ENCODE measurements at places on chromosomes 16 and 17.

- DNase-seq: no peak
Measured at GRCh38 chr16:30780549-30780948, 6.5 kb downstream of the ZNF629 start.

DNA sequence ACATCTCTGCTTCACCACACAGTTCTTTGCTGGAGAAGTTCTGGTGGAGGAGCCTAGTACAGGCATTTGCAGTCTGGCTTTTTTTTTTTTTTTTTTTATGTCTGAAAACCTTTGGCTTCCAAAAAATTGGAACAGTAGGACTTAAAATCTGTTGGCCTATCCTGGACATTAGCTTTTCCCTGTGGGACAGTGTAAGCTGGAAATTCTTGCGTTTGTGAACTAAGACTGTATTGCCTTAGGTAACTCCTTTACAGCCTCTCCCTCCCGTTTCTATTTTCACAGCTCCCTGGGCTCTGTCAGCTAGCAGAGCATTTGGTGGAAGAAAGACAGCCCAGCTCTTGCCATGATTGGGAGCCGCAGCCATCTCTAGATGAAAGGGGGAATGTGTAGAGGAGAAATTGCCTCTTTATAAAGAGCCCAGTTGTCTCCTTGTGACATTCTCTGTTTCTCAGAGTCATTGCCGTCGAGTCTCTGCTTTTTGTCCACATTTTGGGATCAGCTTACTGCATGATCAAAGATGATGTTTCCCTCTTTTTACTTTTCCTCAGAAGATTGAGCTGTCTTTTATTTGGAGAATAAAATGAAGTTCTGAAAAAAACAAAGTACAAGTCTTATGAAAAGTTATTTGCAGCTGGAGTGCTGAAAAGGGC is 227.5 kb downstream of the SPECC1 start:
- no peak for DNase-seq

DNA sequence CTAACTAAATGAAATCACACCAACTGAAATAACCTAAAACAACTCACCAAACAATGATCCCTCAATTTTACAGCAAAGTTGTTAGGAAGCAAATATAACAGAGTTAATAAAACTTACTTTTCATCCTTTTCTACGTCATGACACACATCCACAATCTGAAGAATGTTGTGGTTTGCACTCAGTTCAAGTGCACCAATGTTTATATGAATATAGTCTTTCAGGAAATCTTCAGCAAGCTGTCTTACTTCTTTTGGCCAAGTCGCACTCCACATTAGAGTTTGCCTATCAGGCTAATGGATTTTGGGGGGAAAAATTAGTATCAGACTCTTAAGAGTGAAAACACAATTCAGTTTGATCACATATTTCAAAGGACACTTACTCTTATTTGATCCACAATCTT is 3.3 kb downstream of the DDX5 start:
- DNase-seq: no peak

DNA sequence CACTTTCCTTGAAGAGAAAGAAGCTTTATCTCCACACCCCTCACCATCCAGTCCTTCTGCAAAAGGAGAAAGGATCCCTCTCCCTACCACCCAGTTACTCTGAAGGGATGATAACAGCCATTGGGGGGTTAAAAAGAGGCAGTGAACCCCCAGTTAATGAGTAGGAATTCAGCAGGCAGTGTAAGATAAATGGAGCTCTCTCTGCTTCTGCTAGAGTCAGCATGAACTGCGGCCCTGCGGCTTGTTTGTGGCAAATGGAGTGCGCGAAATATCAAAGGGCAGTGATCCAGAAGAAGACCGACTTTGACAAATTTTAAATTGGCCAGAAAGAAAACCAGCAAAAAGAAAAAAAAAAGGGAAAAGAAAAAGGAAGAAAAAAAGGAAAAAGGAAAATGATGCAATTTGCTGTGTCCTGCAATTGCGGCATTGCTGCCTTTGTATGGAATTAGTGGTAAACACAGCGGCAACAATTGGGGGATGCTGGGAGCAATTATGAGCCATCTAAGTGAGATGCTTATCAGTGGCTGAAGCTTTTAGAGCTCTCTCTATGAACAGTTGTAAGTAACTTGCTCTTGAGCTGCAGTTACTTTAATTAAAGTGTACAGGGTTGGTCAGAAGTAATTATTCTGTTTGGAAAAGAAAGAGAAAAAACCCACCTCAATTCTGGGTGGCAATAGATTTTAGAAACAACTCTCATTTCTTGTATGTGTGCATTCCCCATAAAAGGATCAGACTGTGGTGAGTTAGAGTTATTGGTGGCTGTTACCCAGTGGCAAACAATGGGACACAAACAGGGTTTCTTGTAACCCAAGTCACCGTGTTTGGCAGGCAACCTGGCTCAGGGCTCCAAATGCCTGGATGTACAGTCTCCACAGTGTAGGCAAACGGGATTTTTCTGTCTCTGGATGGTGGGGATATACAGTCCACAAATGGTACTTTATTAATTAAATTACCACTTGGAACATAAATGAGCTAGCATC is 161.3 kb downstream of the AATF start:
- DNase-seq: no peak

DNA sequence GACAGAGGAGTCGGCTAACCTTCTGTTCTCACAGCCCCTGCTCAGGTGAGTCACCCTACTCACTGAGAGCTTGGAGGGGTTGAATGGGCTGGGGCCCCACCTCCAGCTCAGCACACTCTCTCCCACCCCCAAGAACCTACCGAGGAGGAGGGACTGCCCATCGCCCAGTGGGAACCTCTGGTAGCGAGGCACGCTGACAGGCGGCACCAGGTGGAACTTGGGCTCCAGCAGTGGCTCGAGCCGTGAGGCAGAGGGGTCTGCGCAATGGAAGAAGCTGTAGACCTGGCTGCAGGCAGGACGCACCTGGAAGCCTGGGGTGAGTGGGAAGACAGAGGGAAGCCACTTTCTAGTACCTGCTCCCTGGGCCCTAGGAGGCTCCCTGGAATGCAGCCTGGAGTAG is 28.3 kb downstream of the PIMREG start:
- DNase-seq: no peak

GRCh38 chr17:49409066-49409465 is 5.6 kb downstream of the PHB1 start:
- no peak for DNase-seq

GRCh38 chr17:77011173-77012011 is 129.4 kb upstream of the SEC14L1 start:
- peak; percentile 62 for DNase-seq

DNA sequence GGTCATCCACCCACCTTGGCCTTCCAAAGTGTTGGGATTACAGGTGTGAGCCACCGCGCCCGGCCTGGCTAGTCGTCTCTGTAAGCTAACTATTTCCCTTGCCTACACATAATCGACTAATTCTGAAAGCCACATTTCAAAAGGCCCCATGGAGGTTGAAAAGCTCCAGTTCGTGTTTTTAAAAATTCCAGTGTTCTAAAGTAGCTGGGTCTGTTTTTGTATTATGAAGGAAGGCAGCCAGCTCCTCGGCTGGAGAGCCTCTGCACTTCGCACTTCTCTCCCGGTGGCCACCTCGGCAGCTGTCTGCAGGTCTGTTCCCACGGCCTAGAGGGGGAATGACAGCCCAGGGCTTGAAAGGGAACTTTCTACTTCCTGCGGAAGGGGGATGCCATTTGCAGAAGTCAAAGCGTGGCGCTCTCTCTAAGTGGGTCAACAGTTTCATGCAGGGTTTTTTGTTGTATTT is 16.9 kb downstream of the HASPIN start:
- peak; percentile 31 for DNase-seq

DNA sequence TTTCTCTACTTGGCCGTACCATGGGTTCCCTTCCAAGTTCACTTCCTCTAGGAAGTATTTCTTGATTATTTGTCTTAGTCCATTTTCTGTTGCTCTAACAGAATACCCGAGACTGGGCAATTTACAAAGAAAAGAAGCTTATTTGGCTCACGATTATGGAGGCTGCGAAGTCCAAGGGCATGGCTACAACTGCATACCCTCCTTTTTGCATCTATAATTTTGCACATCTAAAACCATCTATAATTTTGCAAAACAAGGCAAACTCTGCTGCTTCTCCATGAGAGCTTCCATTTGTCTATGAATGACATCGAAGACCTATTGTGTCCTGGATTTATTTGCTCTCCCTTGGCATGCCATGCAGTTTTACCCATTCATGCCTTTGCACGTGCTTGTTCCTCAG is 27.6 kb upstream of the RGS9 start:
- DNase-seq: no peak

- DNase-seq: no peak
Measured at GRCh38 chr16:11972128-11972527, 4.4 kb upstream of the SNX29 start.

DNA sequence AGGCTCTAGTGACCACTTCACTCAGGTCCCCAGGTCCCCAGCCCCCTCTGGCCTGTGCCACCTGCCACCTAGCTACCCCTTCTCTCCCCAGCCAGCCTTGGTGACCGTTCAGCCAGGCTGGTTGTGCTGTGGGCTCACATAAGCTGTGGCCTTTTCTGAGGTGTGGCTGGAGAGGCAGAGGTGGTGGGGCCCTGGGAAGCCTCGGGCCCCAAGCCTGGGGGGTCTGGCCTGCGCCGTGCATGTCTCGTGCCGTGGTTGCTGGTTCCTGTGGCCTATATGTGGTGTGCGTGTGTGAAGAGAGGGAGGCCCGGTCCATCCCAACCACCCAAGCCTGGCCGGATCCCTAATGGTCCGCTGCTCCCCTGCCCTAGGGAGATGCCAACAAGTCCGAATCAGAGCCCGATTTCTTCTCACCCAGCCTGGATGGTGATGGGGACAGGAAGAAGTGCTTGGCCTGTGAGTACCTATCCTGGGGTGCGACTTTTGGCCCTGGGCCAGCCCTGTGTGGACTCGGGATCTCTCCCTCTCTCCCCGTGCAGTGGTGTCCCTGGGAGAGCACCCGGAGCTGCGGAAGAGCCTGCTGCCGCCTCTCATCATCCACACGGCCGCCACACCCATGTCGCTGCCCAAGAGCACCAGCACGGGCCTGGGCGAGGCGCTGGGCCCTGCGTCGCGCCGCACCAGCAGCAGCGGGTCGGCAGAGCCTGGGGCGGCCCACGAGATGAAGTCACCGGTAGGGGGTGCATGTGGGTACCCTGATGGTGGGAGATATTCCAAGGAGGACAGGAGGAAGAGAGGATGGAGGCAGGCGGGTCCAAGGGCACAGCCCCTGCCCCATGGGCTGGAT is 35.9 kb downstream of the CACNA1G start:
- no peak for DNase-seq

DNA sequence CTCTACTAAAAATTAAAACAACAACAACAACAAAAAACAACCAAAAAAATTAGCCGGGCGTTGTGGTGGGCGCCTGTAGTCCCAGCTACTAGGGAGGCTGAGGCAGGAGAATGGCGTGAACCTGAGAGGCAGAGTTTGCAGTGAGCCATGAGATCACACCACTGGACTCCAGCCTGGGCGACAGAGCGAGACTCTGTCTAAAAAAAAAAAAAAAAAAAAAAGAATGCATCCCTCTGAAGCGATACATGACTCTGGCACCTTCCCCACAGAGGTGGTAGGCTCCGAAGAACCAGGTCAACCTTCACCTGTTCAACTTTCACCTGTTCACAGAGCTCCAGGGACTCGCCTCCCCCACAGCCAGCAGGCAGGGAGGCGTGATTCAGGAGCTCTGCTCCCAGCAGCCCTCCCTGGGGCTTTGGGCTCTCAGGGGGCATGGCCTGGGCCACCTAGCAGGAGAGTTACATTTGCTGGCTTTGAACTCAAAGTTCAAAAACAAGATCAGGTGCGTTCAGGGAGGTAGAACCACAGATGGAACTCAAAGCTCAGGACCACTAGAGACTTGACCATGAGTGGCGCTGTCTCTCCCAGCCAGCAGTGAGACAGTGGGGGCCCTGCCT is 5.6 kb downstream of the VAC14 start:
- no peak for DNase-seq

DNA sequence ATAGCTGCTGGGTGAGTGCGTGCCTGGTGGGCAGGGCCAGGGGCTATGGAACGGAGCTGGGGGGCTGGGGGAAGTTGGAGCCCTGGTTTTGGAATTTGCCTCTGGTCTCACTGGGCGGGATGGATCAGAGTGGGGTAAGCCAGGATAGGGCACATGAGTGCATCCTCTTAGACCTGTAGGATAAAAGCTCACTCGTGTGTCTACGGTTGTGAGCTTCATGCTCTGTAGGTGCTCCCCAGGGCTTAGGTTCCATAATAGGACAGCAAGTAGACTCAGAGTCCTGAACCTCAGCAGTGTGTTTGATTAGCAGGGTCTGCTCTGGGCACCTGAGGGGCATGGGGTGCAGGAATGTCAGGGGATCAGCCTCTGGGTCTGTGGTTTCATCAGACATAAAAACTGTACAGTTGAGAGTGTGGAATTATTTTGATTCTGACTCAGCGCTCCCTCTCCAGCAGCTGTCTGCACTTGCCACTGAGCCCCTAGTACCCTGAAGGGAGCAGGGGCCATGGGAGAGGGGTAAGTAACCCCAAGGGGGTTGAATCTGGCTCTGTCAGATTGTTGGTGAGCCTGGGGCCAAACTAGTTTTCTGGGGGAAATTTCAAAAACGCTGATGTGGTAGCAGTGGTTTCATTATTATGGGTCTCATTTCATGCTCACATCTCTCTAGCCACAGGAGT is 84.2 kb upstream of the LGALS9 start:
- DNase-seq: no peak

DNA sequence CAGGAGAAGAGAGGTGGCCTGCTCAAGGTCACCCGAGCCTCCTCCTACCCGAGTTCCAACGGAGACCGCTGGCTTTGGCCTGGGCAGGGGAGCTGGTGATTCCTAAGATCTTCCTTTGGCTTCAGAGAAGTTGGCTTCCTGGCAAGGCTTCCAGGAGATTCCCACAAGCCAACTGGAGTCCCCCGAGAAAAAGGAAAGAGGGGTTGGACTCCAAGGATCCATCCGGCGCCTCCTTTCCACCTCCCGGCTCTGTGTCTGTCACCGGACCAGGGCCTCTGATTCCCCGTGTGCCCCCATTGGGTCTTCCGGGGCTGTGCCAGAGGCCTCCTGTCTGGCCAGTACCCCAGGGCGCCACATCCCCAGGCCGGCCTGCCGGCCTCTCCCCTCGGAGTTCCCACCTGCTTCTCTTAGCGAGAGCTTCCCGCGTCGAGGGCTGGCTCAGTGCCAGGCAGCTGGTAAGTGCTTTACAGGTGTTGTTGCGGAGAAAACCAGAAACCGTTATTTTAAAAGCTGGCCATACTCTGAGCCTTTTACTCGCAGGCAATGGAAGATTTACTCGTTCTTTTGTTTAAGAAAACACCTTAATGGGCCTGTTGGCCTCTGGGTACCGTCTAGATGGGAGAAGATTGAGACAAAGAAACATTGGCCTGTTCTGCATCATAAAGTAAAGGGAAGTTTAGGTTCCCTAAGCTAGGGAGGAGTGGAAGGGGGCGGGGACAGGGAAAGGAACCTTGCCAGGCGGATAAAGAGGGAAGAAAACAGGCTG is 258.4 kb upstream of the SDK2 start:
- no peak for DNase-seq

DNA sequence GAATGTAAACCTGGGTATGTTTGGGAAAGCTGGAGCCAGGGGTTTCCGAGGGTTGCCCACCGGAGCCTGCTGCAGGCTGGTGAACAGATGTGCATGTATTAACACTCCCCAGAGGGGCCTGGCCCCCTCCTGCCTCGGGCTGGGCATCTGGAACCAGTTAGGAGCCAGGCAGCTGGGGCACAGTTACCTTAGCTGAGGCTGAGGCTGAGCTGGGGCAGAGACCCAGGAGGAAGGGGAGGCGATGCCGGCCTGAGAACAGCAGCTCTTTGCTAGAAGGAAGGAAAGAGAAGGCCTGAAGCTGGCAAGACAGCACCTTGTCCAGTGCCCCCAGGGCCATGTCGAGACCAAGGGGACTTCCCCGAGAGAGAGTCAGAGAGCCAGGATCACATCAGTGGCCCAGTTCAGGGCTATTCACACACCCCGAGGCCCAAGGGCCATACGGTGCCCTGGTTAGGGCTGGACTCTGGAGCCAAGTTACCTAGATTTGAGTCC is 65.8 kb downstream of the RMI2 start:
- no peak for DNase-seq

GRCh38 chr17:41067281-41067680 is 1.6 kb upstream of the KRTAP2-4 start:
- no peak for DNase-seq
